ENCODE measurements at places on chromosomes 6 and 20.
A peak's percentile ranks its signal among the peaks of the same experiment; 100 is the strongest.

- no peak for DNase-seq
Measured at GRCh38 chr6:50698546-50698945, 14.8 kb upstream of the TFAP2D start.

DNA sequence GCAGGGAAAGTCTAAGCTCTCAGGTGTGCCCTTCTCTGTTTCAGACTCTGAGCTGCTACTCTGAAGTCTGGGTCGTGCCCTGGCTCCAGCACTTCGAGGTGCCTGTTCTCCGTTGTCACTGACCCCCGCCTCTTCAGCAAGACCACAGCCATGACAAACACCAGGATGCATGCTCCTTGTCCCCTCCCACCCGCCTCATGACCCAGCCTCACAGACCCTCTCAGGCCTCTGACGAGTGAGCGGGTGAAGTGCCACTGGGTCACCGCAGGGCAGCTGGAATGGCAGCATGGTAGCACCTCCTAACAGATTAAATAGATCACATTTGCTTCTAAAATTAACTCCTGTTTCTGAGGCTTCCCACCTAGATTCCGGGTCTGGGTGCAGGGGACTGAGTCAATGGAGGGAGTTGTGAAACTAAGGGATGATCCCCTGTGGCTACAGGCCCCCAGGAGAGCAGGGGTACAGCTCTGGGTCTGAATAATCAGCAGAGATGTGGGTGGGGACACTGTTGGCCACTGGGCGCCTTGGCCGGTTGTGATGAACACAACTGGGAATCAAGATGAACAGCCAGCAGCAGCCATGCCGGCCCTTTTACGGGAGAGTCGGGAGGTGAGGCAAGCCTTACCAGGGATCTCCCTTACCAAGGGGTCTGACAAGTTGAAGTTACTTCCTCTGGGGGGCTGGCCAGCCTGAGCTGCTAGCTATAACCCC, 10.7 kb downstream of the CST7 start:
- no peak for DNase-seq

- no peak for DNase-seq
Measured at GRCh38 chr6:5078121-5078669, 6.9 kb upstream of the PPP1R3G start.

DNA sequence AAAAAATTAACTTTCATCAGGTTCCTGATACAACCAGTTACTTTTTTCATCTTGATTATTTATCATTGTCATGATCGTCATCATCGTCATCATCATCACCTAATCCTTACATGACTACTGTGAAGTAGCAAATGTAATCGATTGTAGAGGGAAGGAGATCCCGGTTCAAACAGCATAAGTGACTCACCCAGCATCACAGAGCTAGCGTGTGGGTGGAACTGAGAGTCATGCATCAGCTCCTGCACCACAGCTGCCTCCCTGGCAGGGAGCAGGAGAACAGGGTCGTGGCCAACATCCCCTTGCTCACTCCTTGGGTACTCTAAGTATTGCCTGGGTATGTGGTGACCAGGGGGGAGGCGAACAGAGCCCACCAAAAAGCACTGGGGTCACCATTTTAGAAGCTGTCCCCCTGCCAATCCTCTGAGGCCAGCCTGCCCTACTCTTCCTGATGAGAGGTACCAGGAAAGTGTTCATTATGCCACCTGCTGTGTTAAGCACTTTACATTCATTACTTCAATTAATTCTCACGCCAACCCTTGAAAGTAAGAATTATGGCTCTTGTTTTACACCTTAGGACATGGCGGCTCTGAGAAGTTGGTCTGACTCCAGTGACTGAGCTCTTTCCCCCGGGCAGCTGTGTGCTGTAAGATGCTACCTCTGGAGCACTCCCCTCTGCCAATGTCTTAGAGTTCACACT, 425.2 kb downstream of the CD83 start:
- peak; percentile 36 for DNase-seq

DNA sequence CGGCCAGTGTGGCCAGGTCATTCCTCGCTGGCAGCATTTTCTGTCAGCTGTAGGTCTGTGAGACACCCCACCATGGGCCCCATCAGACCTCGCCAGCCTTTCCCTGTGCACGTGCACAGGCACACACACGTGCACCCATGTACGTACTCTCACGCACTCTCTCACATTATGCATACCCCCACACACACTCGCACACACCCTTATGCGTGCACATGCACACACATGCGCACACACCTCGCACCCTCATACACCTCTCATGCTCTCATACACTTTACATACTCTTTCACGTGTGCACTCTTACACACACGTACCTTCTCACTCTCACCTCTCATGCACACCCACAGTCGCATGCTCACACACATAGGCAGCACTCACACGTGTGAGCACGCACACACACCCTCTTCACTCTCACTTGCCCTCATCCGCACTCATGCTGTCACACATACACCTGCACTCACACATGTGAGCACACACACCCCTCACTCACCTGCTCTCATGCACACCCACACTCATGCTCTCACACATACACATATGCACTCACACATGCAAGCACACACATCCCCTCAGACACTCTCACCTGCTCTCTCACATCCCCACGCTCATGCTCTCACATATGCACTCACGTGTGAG, 46.7 kb downstream of the SNX9 start:
- no peak for DNase-seq

DNA sequence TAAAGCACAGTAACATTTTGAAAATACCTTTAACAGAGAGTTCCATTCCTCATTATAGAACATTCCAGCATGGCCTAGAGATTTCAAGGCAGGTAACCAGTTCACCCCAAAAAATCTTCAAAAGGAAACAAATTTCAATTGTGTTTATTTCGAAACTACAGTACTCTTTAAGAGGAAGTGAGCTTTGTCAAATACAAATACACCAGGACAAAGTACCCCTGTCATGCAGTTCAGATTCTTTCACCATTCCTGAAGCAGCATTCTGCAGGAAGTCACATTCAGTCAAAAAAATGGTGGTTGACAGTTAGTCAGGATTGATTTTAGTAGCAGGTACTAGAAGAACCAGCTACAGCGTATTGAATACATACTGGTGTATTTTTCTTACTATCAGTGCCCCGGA, 89.6 kb upstream of the RIN2 start:
- DNase-seq, result no peak
